Heart right ventricle (tissue), 16 donors: ENCODE measurements at places on chromosomes 12 and 14. TPM values are rescaled to one million over a fixed set of nuclear protein-coding genes. Genes with fewer than 3 reads are reported as not detected.

TTC6 gene
- not detected for polyA plus RNA-seq

RBP5 gene
- 1.8 TPM for polyA plus RNA-seq

CLEC1A gene
- polyA plus RNA-seq: 4.8 TPM

B4GALNT3 gene
- 14.1 TPM for polyA plus RNA-seq

OLR1 gene
- polyA plus RNA-seq: not detected

PRB3 gene
- polyA plus RNA-seq: not detected

TAOK3 gene
- polyA plus RNA-seq: 8.4 TPM

LRRC10 gene
- polyA plus RNA-seq: 31.4 TPM

DEGS2 gene
- not detected for polyA plus RNA-seq

BEGAIN gene
- 0.51 TPM for polyA plus RNA-seq

GCH1 gene
- polyA plus RNA-seq: 2.3 TPM

VDR gene
- 0.87 TPM for polyA plus RNA-seq

GALNT9 gene
- polyA plus RNA-seq: not detected

SOCS4 gene
- polyA plus RNA-seq: 4.7 TPM
